ENCODE measurements at places on chromosomes 7 and 10.

GRCh38 chr10:102420181-102420713, 389 bp upstream of the FBXL15 start:
- no peak for DNase-seq

DNA sequence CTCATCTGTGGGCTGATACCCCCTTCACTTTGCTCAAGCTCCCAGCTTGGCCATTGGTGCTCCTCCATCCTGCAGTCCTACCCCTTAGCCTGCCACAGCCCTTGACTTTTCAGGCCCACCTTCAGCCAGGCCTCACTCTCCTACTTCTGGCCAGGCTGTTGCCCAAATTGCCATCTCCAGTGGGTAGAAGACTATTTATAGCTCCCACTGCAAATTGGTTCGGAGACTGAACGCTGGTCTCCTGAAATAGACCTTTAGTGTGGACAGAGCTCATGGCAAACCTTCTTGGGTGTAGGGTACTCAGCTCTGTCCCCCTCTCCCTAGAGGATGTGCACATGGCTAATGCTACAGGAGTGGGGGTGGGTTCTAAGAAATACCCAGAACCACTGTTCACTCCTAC, 697.8 kb downstream of the LRMDA start:
- no peak for DNase-seq

- DNase-seq: no peak
Observed at GRCh38 chr7:22181663-22182062, 175.3 kb downstream of the RAPGEF5 start.

DNA sequence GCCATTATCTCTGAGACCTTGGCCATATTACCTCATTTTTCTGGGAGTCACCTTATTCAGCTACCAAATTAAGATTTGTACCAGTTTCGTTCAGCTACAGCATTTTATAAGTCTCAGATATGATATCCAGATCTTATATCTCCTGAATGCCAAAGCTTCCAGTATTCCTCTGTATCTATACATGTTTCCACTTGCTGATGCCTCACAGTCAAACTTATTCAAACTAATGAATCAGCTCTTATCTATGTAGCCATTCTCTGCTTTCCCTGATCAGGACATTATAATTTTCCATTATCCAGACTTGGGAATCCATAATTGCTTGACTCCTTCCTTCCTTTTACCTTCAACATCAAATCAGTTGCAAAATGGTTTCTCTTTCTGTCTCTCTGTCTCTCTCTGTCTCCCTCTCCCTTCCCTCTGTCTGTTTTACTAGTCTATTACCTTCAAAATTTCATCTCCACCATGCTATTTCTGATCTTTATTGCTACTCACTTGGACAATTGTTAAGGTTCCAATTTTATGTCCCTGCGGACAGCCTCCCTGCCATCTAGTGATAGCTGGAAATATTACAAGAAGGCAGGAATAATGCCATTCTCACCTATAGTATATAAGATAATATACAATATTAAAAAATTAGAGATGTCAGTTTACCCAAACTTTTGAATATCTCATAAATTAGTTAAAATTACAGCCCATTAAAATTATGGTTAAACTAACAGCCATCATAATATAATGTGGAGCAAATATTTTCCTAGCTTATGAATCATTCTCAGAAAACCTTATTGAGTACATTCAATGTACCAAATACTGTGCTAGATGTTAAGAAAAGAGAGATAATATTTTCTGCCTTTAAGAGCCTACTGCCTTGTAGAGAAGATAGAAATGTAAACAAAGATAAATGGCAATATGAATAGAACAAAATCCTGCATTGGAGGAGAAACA, 89.8 kb downstream of the PCLO start:
- no peak for DNase-seq

GRCh38 chr7:121107923-121108498, 119.5 kb downstream of the CPED1 start:
- DNase-seq: no peak

DNA sequence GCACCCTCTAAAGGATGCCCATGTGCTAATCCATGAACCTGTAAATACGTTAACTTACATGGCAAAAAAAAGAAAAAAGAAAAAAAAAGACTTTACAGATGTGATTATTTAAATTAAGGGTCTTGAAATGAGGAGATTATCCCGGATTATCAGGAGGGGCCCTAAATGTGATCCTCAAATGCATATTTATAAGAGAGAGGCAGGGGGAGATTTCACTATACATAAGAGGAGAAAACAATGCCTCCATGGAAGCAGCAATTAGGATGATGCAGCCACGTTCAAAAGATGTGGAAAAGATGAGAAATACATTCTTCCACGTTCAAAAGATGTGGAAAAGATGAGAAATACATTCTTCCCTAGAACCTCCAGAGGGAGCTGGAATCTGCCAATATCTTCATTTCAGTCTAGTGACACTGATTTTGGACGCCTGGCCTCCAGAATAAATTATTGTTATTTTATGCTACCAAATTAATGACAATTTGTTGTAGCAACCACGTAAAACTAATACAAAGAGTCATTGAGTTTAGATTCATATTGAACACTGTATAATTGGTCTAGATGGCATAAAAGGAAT, 328.4 kb upstream of the GNAI1 start:
- DNase-seq: no peak

DNA sequence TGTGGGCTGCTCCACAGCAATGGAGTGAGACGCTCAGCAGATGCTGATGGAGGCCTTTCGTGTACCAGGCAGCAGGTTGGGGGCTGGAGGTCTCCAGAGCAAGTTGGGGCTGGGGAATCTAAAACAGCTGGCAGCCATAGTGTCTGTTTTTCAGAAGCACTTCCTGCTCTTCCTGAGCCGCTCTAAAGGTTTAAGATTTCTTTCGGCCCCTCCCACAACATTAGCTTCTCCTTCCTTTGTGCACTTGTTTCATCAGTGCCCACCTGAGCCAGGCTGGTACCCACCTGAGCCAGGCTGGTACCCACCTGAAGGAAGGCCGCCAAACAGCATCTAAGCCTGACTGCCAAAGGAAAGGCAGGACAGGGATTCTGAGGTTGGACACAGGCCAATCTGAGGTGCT, 18.4 kb upstream of the WAPL start:
- no peak for DNase-seq

- DNase-seq: no peak
Observed at GRCh38 chr7:87151729-87152111, 533 bp upstream of the DMTF1 start.

- no peak for DNase-seq
Observed at GRCh38 chr7:131110297-131111080, 217.2 kb upstream of the MKLN1 start.

GRCh38 chr10:103836861-103837260, 18.5 kb downstream of the SH3PXD2A start:
- DNase-seq: no peak

GRCh38 chr10:61076572-61077114, 132.7 kb upstream of the RHOBTB1 start:
- no peak for DNase-seq

DNA sequence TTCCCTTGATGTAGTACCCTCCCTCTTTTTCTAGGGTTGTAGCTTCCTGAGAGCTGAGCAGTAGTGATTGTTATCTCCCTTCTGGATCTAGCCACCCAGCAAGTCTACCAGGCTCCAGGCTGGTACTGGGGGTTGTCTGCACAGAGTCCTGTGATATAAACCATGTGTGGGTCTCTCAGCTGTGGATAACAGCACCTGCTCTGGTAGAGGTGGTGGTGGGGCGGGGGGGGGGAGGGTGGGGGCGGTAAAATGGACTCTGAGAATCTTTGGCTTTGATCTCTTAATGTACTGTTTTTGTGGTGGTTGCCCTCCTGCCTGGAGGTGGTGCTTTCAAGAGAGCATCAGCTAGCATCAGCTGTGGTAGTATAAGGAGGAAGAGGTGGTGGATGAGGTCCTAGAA, 302.0 kb upstream of the CHRM2 start:
- no peak for DNase-seq

GRCh38 chr10:121851786-121852185, 76.0 kb downstream of the ATE1 start:
- no peak for DNase-seq

- no peak for DNase-seq
Observed at GRCh38 chr10:5268743-5269142, 72.1 kb downstream of the AKR1C4 start.

DNA sequence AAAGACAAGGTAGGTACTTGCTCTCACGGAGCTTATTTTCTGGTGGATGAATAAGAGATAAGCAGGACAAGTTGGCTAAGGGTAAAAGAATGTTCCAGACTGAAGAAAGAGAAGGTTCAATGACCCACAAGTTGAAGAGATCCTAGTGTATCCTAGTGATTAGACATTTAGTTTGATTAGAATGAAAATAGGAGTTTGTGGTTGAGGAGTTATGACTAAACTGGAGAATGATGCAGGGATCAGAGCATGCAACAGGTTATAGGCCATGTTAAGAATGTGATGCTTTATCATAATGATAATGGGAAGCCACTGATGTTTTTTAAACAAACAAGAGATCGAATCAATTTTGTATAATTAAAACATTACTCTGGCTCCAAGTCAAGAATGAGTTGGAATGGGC, 357.2 kb downstream of the HPSE2 start:
- no peak for DNase-seq

GRCh38 chr10:50400694-50401093, 149.4 kb upstream of the ASAH2 start:
- no peak for DNase-seq
